ENCODE measurements at places on chromosomes 16 and 17.
A peak's percentile ranks its signal among the peaks of the same experiment; 100 is the strongest.

DNA sequence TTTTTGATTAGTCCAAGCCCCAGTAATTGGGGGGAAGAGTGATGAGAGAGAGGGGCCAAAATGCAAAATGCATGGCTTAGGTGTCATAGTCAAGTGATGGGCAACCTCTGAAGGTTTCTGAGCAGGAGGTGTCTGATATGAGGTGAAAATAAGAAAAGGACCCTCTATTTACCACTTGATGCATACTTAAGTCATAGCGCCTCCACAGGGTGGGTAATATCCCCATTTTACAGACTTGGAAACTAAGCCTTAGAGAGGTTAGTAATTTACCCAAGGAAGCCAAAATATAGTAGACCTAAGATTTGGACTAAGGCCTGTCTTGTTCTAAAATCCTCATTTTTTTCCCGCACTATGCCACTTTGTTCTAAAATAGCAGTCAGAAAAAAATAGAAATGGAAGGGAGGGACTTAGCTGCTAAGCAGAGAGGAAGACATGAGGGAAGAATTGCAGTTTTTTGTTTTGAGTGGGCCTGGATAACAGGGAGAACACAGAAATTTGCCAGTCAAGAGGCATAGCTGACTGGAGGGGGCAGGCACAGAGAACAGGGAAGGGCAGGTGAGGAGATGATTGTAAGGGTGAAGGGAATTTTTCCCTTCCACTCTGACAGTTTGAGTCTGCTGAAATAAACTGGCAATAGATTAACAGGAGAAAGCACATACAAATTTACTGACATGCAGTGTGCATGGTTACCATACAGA, 2.3 kb upstream of the GRB2 start:
- no peak for DNase-seq

- DNase-seq = no peak
These were observed 6.1 kb upstream of the EIF1 start for GRCh38 chr17:41682631-41683030.

DNA sequence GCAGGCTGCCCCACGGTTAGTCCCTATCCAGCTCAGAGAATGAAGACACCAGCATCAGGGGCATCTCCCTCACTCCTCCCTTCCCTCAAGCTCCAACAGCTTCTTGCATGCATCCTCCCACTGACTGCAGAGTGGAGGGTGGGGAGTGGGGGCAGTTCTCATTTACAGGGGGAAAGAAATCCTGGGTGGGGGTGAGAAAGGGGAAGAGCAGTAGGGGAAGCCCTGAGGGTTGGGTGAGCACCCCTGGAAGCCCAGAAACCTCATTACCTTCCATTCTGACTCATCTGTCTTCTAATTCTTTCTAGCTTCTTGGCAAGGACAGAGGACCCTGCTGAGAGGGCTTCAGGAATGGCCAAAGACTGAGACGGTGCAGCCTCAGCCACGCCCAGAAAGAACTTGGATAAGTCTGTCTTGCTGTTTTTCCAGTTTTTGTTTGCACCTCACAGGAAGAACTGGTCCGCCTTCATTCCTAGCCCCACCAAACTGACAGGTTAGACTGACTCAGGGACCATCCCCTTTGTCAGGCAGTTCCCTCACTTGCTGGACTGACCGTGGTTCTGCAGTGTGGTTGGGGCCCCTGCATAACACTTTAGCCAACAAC, 52.5 kb upstream of the WSB1 start:
- DNase-seq = no peak

DNA sequence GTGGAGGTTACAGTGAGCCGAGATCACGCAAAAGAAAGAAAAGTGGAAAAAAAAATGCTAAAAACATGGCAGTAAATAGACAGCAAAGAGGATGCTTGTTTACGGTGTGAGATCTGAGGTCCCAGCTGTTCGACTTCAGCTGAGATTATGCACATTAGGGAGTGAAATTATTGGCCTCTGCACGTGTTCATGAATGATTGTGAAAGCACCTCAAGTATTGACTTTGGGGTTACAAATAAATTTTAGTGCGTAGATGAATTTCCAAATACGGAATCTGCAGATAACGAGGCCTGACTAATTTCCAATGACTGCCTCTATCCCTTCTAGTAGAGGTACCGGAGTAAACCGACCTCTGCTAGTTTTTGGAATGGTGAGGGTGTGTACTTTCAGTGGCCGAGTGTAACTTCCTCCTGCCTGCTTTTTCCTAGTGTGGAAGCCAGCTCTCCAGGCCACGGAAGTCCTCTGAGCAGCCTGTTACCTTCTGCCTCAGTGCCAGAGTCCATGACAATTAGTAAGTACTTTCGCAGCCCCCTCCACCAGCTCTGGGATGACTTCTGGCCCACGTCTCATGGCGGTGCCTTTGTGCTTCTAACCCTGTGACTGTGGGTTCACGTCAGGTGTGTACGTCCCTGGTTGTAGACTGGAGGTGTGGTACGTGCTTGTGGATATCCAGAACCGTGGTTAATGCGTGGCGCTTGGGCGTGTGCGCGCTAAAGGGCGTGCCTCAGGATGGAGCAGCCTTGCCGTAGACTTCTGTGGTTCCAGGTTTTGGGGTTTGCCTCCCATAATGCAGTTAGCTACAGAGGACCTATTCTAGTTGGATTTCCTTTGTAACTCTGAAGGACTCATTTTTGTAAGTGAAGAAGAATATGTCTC, 102.1 kb downstream of the SNX29 start:
- DNase-seq = no peak

DNA sequence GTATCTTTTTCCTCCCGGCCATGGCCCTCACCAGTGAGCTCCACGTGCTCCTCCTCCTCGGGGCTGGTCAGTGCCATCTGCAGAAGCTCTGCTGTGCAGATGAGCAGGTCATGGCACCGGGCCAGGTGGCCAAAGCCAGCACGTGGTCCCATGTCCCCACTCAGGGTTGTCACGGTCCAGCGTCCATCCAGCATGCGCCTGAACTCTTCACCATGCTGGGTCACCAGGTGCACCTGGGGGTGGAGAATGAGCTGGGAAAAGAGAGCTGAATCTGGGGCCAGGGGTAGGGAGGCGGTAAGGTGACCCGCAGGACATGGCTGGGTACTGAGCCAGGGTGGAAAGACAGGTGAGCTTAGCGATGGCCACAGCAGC, 1.3 kb downstream of the DHX58 start:
- DNase-seq = no peak

DNA sequence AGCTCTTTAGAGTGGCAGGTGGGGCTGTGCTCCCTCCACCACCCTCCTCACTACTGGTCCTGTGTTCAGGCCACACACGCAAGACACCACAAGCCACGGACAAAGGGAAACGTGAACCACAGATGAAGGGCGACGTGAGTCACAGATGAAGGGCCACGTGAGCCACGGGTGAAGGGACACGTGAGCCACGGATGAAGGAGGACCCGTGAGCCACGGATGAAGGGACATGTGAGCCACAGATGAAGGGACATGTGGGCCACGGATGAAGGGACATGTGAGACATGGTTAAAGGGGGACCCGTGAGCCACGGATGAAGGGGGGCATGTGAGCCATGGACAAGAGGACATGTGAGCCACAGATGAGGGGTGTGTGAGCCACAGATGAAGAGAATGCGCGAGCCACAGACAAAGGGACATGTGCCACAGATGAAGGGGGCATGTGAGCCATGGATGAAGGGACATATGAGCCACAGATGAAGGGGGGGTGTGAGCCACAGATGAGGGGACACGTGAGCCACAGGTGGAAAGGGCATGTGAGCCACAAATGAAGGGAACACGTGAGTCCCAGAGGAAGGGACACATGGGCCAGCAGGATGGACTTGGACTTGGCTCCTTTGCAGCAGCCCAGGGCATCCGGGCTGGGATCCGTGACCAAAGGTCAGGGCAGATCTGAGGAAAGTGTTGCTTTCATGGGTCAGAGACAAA, 15.6 kb downstream of the ZNF469 start:
- DNase-seq = no peak

DNA sequence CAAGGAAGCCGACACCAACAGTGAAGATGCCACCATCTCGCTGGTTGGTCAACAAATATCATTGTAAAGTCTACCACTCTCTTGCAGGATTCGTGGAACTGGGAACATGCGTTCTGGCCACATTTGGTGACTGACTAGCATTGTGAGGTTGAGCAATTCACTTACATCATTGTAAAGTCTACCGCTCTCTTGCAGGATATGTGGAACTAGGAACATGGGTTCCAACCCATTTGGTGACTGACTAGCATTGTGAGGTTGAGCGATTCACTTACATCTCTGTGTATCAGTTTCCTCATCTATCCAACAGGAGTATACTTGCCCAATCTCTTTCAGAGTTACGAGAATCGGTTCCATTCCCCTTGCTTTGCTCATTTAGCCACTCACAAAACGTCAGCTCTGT, 42.6 kb upstream of the RPH3AL start:
- no peak for DNase-seq

GRCh38 chr16:67888331-67888730, 3.6 kb downstream of the NRN1L start:
- DNase-seq = no peak

DNA sequence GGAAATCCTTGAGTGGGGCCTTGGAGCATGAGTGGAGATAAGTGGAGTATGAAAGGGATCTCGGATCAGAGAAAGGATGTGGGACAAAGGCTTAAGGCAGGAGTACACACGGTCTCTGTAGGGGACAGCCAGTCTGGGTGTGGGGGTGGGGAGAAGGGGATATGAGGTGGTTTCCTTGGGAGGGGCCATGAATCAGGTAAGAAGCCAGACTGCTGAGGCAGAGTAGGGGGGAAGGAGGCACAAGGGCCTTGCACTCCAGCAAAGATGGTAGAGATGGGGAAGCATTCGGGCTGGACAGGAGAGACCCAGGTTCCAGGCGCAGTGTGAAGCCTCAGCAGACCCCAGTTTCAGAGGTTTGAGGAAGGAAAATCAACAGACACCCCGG, 1.6 kb downstream of the HSD11B2 start:
- no peak for DNase-seq

DNA sequence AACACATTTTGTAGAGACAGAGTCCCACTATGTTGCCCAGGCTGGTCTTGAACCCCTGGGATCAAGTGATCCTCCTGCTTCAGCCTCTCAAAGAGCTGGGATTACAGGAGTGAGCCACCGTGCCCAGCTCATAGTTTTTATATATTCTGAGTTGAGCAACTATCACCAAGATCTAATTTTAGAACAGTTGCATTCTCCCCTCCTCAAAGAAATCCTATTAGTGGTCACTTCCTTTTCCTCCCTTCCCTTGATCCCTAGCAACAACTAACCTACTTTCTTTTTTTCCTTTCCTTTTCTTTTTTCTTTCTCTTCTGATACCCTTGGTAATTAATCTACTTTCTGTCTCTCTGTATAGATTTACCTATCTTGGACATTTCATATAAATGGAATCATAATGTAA, 61.5 kb upstream of the B4GALNT2 start:
- no peak for DNase-seq

- no peak for DNase-seq
These were observed 51.1 kb upstream of the VPS4A start for GRCh38 chr16:69260019-69260418.

DNA sequence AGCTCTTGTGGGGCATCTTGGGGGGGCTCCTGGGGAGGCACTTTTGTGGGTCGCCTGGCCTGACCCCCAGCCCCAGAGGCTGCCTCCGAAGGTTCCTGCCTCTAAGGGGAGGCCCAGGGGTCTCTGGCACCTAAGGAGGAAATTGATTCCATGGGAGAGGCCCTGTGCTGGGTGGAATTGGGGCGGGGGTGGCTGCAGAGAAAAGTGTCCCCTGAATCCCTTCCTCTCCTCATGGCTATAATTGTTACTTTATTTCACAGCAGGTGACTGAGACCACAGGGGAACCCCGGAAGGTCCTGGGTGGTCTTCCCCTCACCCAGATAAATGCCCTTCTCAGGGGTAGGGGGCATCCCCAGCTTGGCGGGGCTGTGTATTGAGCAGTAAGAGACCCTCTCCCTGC, 3.1 kb downstream of the GLIS2 start:
- no peak for DNase-seq

DNA sequence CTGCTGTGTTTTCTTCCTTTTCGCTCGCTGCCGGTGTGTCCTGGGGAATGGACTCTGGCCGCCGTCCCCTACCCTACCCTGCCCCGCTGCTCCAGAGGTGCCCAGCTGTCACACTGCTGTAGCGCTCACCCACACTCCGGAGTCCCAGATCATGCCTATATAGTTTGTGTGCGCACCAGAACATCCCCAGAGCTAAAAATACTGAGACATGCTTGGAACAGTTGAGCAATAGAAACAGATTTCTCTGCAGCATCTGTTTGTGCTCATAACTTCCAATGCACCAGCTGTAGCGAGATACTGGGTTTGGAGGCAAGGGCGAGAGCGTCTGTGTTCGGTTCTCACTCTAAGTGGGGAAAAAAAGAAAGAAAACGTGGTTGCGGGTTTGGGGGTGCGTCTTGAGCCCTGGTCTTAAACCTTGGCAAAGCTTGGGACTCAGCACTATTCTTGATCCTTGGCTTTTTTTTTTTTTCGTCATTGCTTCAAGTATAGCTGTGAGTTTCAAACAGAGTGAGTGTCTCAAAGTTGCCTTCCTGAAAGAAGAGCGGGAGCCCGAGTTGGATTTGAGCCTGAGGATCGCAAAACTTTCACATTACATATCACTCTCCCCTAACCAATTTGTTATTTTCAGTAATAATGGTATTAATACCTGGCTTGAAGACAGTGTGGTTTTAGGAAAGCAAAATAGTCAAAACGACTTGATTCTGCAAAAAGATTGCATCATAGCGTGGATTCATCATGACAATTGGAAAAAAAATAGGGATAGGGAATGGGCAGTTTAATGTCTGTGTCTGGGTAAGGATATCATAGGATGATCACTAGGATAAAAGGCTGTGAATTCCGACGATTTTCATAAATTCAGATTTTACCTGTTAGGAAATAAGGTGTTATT, 621 bp downstream of the KCNJ2 start:
- no peak for DNase-seq

- DNase-seq = no peak
These were observed 35.1 kb downstream of the DDX19A start for GRCh38 chr16:70381604-70382342.

DNA sequence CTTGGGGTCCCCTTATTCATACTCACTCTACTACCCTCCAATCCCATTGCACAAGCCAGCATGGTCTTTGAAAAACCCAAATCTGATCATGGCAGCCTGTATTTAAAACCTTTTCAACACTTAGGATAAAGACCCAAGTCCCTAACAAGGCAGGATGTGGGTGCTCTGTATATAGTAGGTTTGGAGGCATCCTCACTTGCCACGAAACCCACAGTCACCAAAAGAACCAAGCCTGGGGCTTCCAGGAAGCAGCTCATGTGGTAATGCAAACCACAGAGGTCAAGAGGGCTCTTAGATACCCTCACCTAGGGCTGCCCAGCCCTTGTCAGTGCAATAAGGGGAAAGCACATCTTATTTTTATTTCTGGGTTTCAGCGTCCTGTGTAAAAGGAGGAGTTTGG, 218.6 kb upstream of the ASIC2 start:
- no peak for DNase-seq

GRCh38 chr16:82891918-82892317, 265.1 kb downstream of the CDH13 start:
- DNase-seq = no peak

GRCh38 chr16:81517629-81518438, 73.2 kb downstream of the CMIP start:
- DNase-seq = no peak

GRCh38 chr16:25018972-25019617, 3.9 kb upstream of the ARHGAP17 start:
- no peak for DNase-seq

- peak; percentile 67 for DNase-seq
These were observed 67.3 kb downstream of the ANKRD11 start for GRCh38 chr16:89422905-89423630.

GRCh38 chr17:67578142-67578457, 139.6 kb upstream of the NOL11 start:
- DNase-seq = no peak

Data from activated gamma-delta T cell treated with Interleukin-2 at 50 U/mL for 16 hours (primary cell).